HS-27A (cell line): ENCODE measurements at places on chromosomes 4 and X.

GRCh38 chr4:128244379-128244778 is 43.2 kb downstream of the PGRMC2 start:
- DNase-seq, result no peak

GRCh38 chrX:153061732-153062131 is 5.5 kb downstream of the PNMA3 start:
- DNase-seq, result peak; percentile 7

- DNase-seq, result no peak
Measured at GRCh38 chr4:10020871-10021652, at the start of gene SLC2A9. TSS of gene SLC2A9 (minus strand) at chr4:10021497. CDS start at chr4:10021429, 68 bp downstream.

DNA sequence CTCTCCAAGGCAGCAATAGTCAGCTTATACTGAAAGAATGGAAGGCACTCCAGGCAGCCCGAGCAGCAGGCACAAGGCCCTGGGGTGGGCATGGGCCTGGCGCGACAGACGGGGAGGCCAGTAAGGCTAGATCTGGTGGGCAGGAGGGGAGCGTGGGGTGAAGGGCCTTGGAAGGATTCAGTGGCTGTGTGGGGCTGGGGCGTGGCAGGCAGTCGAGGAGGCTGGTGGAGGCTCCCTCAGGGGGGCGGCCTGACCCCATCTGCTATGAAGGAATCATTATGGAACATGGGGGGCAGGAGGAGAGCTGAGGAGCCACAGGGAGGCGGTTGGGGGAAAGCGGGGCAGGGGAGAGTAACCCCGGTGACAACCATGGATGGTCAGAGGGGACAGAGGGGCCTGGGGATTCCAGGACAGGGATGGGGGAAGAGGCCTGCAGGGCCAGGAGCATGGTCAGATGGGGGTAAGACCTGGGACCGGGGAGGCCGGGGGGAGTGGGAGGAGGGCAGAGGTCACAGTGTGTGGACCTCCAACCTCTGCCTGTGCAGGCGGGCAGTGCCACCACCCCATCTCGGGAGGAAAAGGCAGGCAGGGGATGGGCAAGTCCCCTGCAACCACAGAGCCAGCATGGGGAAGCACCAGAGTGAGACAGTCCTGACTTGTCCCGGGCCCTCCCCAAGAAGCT is 70.3 kb downstream of the ACOX3 start:
- DNase-seq, result no peak

GRCh38 chrX:153768311-153769157 is 4.5 kb downstream of the PLXNB3 start:
- DNase-seq, result no peak

GRCh38 chr4:147479786-147480185 is 1.1 kb upstream of the EDNRA start:
- peak; percentile 30 for DNase-seq

DNA sequence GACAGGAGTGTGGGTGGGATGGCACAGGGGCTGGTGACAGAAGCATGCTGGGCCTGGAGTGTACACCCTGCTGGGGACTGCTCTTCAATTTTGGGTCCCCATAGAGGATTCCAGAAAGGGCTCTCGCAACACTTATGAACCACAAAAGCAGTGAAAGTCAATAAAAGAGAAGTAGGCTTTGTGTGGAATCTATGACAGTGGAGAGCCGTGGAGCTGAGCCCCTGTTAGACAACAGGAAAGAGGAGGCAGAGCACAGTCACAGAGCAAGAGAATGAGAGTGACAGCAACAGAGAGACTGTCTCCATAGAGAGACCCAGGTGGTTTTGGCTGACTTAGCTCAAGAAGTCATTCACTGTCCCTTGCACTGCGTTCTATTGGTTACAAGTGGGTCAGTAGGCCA is 135.1 kb upstream of the ATP6AP2 start:
- DNase-seq, result no peak

DNA sequence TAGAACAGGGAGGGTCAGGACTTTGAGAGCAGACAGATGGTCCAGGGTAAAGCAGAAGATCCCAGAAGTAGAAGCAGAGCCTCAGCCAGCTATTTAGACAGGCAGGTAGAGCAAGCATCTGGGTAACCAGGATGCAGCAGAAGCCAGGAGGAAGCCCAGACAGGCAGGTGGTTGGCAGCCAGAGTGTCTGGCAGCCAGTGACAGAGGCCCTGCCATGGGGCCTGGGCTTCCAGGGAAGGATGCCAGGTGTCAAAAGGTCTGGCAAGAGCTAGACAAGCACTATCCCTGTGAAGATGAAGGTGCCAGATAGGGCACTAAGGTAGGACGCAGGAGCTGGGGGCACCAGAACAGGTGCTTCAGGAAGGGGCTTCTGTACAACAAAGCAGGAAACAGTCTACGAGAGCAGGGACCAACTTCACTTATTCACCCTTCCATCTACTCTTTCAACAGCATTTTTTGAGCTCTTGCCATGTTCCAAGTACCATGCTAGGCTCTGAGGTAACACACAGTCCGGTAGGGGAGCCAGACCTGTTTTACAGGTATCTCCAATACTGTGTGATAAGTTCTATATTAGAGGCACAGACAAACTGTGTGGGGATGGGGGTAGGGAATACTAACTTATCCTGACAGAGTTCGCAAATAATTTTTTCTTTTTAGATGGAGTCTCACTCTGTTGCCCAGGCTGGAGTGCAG is 38.1 kb upstream of the GJB1 start:
- DNase-seq, result no peak

DNA sequence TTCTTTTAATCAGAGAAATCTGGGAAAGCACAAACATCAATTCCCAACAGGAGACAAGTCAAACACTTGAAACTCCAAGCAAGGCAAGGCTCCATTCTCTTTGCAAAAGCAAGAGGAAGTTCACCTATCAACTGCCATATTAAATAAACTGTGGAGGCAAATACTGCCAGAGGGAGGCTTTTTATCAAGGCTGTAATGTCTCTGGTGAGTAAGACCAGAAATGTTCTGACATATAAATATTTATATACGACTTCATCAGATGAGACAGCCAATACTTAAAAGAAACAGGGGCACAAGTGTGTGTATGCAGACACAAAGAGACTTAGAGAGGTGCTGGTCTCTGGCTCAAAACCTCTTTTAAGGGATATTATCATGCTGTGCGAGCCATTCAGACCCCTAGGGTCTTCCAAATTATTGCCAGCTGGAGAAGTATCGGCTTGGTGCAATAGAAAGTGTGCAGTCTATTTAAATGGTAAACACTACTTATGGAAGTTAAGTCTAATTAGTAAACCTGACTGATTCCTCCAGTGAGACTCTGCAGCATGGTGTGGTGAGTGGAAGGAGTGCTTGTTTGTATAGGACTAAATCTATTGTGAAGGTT is 24.4 kb downstream of the DCX start:
- DNase-seq, result no peak

DNA sequence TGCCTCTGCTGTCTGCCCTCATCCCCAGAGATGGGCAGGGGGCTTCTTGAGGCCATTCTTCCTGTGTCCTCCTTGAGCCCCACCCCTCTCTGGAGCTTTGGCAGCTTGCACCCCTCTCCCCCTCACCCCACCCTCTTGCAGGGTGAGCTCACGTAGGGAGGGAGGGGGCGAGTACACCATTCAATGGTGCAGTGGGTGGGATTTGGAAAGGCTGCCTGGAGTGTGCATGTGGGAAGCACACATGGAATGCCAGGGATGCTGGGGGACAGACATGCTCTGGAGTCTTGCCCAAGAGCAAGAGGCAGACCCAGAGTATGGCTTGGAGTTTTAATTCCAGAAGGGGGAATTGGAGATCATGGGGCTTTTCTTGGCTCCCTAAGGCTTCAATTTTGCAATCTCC is 5.6 kb downstream of the PAK3 start:
- DNase-seq, result no peak

- no peak for DNase-seq
Measured at GRCh38 chrX:630007-630611, 482 bp upstream of the SHOX start.
